ENCODE measurements at places on chromosomes 7 and 10.

DNA sequence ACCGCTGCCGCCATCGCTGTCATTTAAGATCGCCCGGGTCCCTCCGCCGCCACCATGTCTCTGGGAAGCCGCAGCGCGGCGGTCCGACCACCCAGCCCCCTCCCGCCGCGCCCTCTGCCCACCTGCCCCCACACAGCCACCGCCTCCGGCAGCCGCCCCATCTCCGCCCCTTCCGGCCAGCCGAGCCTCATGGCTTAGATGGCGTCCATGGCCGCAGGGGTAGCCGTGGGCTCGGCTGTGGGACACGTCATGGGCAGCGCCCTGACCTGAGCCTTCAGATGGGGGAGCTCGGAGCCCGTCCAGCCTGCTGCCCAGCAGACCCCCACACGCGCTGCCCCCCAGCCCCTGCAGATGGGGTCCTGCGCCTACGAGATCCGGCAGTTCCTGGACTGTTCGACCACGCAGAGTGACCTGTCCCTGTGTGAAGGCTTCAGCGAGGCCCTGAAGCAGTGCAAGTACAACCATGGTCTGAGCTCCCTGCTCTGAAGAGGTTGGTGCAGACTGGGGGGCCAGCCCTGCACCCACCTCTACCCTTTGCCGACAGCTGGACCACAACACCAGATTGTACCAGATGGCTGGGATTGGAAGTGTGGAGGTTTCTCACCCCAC, 38.0 kb upstream of the TARP start:
- DNase-seq: no peak

DNA sequence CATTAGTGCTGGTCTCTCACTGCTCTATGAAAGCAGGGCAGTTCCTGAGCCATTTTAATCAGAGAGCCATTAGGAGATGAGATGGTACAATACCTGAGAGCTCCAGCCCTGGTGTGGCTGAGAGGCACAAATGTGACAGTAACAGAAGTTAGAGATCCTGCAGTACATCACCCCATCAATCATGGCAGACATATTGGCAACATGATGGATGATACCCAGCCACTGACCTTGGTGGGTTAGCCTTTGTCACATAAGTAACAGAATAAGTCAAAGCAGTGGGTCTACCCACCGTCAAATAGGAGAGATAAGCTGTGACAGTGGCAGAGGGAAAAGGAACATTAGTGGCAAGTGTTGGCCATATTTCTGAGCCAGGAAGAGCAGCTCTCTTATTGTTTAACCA, 53.3 kb upstream of the NXPH1 start:
- DNase-seq: no peak

DNA sequence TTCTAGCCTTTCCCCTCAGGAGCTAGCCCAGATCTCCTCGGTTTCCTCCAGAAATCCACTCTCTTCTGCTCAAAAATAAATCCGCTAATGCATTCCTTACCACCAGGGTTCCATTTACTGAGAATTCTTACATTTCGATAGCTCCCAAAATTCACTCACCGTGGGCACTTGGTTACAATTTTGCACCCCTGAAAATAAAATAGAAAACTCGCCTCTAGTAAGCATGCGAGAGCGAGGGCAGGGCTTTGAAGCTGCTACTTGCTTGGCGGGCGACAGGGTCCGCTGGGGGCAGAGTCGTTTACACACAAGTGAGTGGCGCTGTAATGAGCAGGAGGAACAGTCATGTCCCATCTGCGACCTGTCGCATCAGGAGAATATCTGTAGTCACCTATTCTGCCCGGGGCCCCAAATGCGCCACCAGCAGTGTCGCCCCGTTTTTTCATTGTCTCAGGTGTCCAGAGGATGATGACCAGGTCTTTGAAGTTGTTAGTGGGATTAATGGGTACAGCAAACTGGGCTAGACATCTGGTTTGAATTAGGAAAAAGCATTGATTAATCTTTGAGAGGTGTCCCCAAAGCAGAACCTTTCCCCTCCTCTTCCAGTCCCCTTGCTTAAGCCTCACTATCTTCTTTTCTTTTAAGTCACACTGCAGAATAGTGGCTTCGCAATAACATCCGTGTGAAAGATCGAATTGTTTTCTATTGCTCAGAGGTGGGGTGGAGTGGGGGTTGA, 1.2 kb upstream of the MEOX2 start:
- DNase-seq: no peak

DNA sequence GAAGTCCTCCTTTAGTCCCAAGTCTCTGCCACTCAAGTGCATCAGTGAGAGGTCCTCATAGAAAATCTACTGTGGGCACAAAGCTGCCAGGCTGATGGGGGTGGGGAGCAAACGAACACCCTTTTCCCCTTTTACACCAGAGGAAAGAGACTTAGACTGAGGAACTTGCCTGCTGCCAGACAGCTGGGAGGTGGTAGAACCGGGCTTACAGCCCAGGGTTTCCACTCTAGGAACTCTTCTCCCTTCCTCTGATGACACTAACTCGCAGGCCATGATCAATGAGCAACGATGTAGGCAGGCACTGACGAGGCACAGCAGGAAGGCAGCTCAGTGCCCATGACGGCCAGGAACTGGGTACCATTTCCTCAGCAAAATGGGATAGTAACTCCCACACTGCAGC, 11.0 kb upstream of the SH2D4B start:
- DNase-seq: no peak

- DNase-seq: no peak
Measured at GRCh38 chr10:11367505-11367904, 243.9 kb downstream of the USP6NL start.

DNA sequence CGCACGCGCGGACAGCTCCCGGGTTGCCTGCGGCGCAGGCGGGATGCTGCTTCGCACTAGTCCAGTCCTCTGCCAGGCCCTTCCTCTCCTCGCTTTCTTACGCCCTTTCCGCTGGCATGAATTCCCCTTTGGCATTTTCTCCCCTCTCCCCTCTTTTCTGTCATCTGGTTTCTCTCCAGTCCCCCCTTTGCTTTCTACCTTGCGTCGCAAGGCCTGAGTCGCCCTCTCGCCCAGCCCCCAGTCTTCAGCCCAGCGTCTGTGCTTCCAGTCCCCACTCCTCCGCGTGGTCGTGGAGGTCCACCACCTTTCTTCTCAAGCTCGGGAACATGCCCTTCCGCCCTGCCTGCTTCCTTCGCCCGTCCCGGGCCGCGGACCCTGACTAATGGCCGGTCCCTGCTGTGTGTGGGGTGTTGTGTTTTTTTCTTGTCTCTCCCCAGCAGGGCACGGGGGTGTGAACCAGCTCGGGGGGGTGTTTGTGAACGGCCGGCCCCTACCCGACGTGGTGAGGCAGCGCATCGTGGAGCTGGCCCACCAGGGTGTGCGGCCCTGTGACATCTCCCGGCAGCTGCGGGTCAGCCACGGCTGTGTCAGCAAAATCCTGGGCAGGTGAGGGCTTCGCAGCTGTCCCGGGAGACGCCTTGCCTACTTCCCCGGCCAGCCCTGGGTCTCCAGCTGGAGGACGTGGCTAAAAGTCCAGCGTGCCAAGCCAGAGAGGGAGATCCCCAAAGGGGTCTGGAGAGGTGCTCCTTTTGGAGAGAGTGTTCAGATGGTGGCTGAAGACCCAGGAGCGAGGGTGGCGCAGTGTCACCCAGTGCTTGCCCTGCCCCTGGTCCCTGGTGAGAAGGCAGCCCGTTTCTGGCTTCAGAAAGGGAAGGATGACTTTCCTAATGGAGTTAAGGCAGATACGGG, 4.2 kb downstream of the PAX2 start:
- DNase-seq: no peak

- DNase-seq: no peak
Measured at GRCh38 chr7:136131304-136131630, 154.1 kb upstream of the MTPN start.

GRCh38 chr10:75779276-75779675, 347.9 kb downstream of the LRMDA start:
- no peak for DNase-seq

- DNase-seq: no peak
Measured at GRCh38 chr7:84017651-84018050, 176.9 kb downstream of the SEMA3A start.

DNA sequence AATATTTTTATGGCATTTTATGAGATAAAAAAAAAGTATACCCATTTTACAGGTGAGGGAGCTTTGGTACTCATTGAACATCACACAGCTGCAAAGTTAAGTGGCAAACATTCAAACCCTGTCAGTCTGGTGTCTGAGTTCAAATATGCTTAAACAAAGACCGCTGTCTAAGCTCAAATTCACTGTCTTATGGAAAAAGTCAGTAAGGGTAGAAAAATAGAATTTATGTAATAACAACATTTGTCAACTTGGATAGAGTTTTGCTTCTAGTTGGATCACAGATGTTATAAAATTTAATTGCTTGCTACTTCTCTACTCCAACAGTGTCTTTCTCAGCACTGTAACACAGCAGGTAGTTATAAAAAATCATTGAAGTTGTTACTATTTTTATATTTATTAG, 161.7 kb upstream of the CSTF2T start:
- no peak for DNase-seq

DNA sequence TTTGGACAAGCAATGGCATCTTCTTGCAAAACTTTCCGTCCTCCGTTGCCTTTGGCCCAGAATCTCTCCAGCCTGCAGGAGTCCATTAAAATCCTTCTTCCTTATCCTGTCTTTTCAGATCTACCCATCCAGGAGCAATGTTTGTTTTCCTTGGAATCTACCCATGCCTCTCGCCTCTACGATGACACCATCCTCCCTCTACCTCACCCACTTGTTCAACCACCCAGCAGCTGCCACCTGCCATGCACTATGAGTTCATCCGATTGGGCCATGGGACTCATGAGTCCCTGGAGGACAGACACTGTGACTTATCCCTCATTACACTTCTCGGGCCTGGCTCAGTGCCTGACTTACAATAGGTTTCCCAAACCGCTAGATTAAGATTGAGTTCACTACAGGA, 26.8 kb upstream of the MGMT start:
- no peak for DNase-seq

- no peak for DNase-seq
Measured at GRCh38 chr7:69489533-69489932, 108.7 kb upstream of the AUTS2 start.
